SJSA1 (cell line): ENCODE measurements at places on chromosomes 3 and 15. TPM values are rescaled to one million over a fixed set of nuclear protein-coding genes. Genes with fewer than 3 reads are reported as not detected.

HYKK gene
- total RNA-seq, result 4.1 and 9.4 TPM in 2 replicates

TRH gene
- total RNA-seq, result not detected in 2 replicates

ADPRH gene
- 1.3 and 2.0 TPM in 2 replicates for total RNA-seq

SNTN gene
- total RNA-seq, result not detected in 2 replicates

LSAMP gene
- not detected in 2 replicates for total RNA-seq

MAP6D1 gene
- 1.5 and 3.0 TPM in 2 replicates for total RNA-seq

GHSR gene
- total RNA-seq, result not detected in 2 replicates

DUOX1 gene
- not detected in 2 replicates for total RNA-seq
